ENCODE measurements at places on chromosomes 2 and 18. TPM values are rescaled to one million over a fixed set of nuclear protein-coding genes. Genes with fewer than 3 reads are reported as not detected.

RPRM gene
- total RNA-seq: 17.9 TPM

DNA sequence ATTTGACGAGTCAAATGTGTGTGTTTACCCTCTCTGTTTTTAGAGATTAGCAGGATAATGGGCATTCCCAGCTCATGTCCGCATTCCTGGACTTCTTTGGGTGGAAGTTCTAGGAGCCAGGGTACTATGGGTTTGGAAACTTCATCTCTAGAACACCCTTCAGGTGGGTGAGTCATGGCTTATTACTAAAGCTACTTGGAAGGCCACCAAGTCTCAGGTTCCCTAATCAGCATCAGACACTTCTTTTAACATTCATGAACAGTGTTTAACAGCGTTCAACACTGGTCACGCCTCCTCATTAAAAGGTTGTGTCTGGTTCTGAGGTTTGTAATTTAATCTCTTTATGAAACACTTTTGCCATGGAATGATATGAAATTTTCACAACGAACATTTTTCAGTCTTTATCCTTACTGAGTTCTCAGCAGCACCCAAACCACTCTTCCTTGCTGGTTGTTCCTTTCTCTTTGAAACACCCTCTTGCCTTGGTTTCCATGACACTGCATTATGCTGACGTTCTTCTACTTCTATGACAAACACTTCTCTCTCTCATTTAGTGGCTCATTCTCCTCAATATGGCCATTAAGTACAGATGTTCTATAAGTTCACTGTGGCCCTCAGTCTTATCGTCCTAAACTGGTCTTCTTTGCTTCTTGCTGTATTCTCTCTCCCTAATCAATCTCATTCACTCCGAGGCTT lies 49.3 kb downstream of the MMADHC start:
- no peak overlapping the region for H3K4me3 ChIP-seq
- no peaks in the 10 kb centered on the region for H3K4me1 ChIP-seq
- no peaks in the 10 kb centered on the region for H3K36me3 ChIP-seq
- H3K27ac ChIP-seq: no peak overlapping the region
- no peaks in the 10 kb centered on the region for H3K27me3 ChIP-seq
- no peak for DNase-seq

GRCh38 chr18:38993342-38993741 lies 1427.7 kb upstream of the CELF4 start:
- H3K36me3 ChIP-seq: no peaks in the 10 kb centered on the region
- no peaks in the 10 kb centered on the region for H3K27me3 ChIP-seq
- no peak overlapping the region for H3K4me3 ChIP-seq
- DNase-seq: no peak
- no peak overlapping the region for H3K27ac ChIP-seq

GRCh38 chr18:13872932-13873331 lies 42.4 kb downstream of the MC2R start:
- H3K36me3 ChIP-seq: no peaks in the 10 kb centered on the region
- H3K4me3 ChIP-seq: no peak overlapping the region
- no peak overlapping the region for H3K27ac ChIP-seq
- no peaks in the 10 kb centered on the region for H3K27me3 ChIP-seq
